ENCODE measurements at places on chromosomes 11 and 22.

GRCh38 chr22:30832407-30832987 is 136.1 kb downstream of the MORC2 start:
- no peak for ATAC-seq

GRCh38 chr11:58998480-58999290 is 59.4 kb downstream of the GLYATL1 start:
- no peak for ATAC-seq

- no peak for ATAC-seq
Measured at GRCh38 chr11:131633921-131634715, 263.7 kb downstream of the NTM start.

GRCh38 chr22:40939202-40939601 is 12.0 kb upstream of the RBX1 start:
- no peak for ATAC-seq

DNA sequence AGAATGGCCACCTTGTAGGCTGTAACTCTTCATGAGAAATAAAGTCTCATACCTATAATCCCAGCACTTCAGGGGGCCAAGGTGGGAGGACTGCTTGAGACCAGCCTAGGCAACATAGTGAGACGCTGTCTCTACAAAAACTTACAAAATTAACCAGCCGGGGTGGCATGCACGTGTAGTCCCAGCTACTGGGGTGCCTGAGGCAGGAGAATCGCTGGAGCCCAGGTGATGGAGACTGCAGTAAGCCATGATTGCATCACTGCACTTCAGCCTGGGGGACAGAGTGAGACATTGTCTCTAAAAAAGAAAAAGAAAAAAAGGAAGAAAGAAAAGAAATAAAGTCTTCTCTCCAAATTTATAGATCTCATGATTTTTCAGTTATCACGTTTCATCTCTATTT is 4.2 kb upstream of the SLCO2B1 start:
- no peak for ATAC-seq

DNA sequence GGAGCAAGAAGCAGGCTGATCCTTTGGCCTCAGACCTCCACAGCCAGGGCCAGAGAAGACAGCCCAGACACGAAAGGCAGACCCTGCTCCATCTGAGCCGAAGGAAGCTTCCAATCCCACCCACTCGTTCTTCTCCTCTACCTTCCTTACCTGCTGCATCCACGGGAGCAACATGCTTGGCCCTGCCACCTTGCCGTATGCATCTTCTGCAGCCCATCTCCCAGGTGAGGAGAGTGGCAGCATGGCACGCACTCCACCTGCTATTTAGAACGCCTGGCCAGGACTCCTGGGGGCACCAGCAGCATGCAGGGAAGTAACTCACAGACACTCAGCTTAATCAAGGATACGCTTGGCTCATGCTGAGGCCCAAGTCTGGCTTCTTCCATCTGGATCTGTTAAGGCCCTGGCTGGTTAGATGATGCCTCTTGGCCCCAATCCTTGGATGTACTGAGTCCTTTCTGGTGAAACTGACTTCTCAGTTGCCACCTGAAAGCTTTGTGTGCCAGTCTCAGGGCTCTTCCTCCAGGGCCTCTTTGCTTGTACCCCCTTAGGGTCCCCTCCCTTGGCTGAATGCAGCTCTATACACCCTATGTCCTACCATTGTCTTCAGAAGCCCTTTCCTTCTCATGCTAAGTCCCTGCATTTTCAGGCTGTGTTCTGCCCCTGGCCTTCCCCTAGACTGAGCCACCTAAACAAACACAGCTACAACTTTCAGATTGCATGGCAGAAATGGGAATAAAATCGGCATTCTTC is 604.9 kb downstream of the BUD13 start:
- ATAC-seq, result no peak
